ENCODE measurements at places on chromosomes 3 and 15. TPM values are rescaled to one million over a fixed set of nuclear protein-coding genes. Genes with fewer than 3 reads are reported as not detected.
A peak's percentile ranks its signal among the peaks of the same experiment; 100 is the strongest.

GRCh38 chr3:13494463-13495350 is 14.6 kb downstream of the HDAC11 start:
- DNase-seq, result no peak

Gene TLR9
- not detected for total RNA-seq

GRCh38 chr3:12097971-12098370 is 60.7 kb downstream of the TIMP4 start:
- no peak for DNase-seq

Gene ARPP21
- total RNA-seq, result not detected

DNA sequence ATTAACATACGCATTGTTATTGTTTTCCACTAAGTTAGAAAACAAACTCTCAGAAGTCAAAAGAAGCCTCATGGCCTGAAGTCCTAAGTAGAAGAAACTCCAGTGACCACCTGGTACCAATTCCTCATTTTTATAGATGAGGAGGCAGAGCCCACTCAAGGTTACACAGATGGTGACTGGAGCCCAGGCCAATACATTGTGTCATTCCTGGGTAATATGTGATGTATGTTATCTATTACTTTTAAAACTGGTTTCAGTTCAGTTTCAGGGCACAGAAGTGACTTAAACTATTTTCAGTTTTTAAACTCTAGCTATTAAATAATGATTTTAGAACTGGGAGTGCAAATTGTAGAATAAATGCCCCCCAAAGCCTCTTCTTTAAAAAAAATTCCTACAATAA is 66.7 kb upstream of the STXBP5L start:
- DNase-seq, result no peak

DNA sequence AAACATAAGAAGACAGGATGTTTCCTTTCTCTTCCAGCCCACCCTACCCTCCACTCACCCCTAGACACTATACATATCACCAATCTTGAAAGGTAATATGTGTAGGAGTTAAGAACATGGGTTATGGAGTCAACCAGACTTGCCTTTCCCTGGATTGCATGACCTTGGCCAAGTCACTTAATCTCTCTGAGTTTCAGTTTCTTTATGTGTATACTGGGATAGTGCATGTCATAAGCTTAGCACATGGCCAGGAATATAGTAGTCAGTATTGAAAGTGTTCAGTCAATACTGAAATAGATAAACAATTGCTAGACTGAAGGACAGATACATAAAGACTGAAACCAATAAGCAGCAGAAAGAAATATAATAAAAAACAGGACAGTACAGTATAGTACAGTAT is 283.2 kb upstream of the STT3B start:
- DNase-seq, result no peak

DNA sequence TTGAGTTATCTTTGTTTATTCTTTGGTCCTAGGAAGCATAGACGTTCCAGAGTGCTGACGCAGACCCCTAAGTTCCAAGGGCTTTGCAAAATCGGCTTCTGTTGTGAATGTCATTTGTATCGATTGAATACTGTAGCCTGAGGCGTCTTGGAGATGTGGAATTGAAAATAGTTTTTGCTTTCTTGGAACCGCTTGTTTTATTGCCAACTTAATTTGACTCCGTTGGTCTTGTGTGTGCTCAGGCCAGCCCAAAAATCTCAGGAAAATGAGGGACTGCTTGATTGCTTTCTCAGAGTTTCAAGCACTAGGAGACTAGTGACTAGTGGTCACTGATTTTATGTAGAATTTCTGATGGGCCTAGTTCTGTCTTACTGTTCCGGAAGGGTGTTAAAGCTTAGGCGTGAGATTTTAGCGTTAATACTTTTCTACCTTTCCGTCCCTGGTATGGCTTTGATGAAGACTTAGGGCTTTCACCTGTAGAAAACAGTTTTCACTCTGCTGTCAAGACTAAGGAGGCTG is 263 bp upstream of the UTS2B start:
- no peak for DNase-seq

- no peak for DNase-seq
Measured at GRCh38 chr3:185637388-185637787, 51.3 kb downstream of the SENP2 start.

DNA sequence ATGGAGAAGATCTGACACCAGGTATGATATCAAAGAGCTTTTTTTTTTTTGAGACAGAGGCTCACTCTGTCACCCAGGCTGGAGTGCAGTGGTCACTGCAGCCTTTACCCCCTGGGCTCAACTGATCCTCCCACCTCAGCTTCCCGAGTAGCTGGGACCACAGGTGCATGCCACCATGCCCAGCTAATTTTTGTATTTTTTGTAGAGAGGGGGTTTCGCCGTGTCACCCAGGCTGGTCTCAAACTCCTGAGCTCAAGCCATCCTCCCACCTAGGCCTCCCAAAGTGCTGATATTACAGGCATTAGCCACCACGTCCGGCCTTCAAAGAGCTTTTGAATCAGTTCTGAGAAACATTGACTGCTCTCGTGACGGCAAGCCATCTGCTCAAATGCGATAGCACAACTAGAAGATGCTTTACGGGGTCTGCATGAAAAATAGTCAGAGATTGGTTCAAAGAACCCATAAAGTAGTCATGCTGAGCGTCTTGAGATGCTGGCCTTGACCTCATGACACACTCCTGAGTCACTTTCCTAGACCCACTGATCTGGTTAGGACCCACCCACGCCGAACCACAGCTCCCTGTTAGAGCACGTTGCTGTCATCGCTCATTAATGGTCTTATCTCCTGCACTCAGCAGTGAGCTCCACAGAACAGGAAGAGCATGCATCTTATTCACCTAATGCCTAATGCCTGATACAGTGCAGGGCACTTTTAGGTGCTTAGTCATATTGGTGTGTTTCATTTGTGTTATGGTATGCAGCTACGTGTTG is 57.0 kb upstream of the NR2F2 start:
- DNase-seq, result peak; percentile 98

Gene MEF2A
- total RNA-seq, result 5.8 TPM

- no peak for DNase-seq
Measured at GRCh38 chr15:51255533-51255932, 82.9 kb downstream of the CYP19A1 start.

DNA sequence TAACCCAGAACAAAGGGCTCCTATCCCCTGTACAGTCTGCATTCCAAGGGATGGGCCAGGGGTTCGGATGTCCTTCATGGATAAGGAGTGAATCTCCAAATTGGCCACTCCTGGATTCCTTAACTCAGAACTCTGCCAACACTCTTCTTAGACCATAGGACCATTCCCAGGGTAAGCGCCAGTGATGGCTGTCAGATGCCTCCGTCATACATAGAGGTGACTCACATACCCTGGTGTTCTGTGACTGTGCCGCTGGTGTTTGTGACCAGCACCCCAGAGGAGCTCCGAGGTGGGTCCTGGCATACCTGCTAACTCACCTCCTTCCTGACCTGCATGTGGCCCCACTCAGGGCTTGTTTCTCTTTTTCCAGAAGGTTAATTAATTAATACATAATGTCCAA is 134.7 kb downstream of the KLF13 start:
- DNase-seq, result no peak

GRCh38 chr15:52306270-52306669 is 10.7 kb upstream of the MYO5C start:
- DNase-seq, result no peak

DNA sequence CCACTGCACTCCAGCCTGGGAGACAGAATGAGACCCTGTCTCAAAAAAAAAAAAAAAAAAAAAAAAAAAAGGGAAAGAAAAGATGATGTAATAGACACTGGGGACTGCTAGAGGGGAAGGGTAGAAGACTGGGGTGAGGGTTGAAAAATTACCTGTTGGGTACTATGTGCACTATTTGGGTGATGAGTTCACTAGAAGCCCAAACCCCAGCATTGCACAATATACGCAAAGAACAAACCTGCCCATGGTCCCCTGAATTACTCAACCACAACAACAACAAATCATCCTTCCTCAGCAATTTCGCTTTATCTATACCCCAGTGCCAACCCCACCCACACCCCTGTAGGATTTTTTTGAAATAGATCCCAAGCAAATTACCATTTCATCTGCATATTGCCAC is 13.5 kb downstream of the NIPA1 start:
- no peak for DNase-seq

Gene ZNF501
- total RNA-seq, result 3.8 TPM

- no peak for DNase-seq
Measured at GRCh38 chr15:97712530-97712929, 248.0 kb upstream of the ARRDC4 start.

Measured in Caki2 (cell line).